MCF 10A (cell line): ENCODE measurements at places on chromosomes 1 and 21. TPM values are rescaled to one million over a fixed set of nuclear protein-coding genes. Genes with fewer than 3 reads are reported as not detected.

Gene ORC1
- total RNA-seq: 1.8 and 2.7 TPM in 2 replicates

Gene OR14A16
- not detected in 2 replicates for total RNA-seq

Gene ZYG11A
- total RNA-seq: not detected in 2 replicates

Gene TIAM1
- 9.0 and 9.8 TPM in 2 replicates for total RNA-seq

Gene ADAMTS5
- total RNA-seq: 0.10 TPM in 1 of 2 replicates, not detected in the other

Gene GUCA2B
- total RNA-seq: not detected in 2 replicates

Gene TTC24
- not detected in 2 replicates for total RNA-seq

Gene KCNN3
- total RNA-seq: 0.07 TPM in 1 of 2 replicates, not detected in the other

Gene CD84
- not detected in 2 replicates for total RNA-seq

Gene PTGER3
- total RNA-seq: not detected in 2 replicates
